ENCODE measurements at places on chromosomes 3 and 15. TPM values are rescaled to one million over a fixed set of nuclear protein-coding genes. Genes with fewer than 3 reads are reported as not detected.

TFG gene
- total RNA-seq = 67.9 TPM

DPPA2 gene
- total RNA-seq = not detected

COL8A1 gene
- 6.9 TPM for total RNA-seq

RSRC1 gene
- 31.8 TPM for total RNA-seq

CACNA1D gene
- 7.2 TPM for total RNA-seq

NCKIPSD gene
- total RNA-seq = 32.0 TPM

FAM107A gene
- 9.2 TPM for total RNA-seq

RBP2 gene
- not detected for total RNA-seq

CNTN3 gene
- 1.9 TPM for total RNA-seq

PEX11A gene
- 8.8 TPM for total RNA-seq

SLC2A2 gene
- total RNA-seq = not detected

UBAP1L gene
- 3.2 TPM for total RNA-seq

DOCK3 gene
- total RNA-seq = 3.4 TPM

KCNAB1 gene
- total RNA-seq = 2.9 TPM

ROPN1B gene
- total RNA-seq = 6.0 TPM

CELF6 gene
- total RNA-seq = 1.8 TPM

ZSCAN2 gene
- 5.3 TPM for total RNA-seq

ASB14 gene
- not detected for total RNA-seq

NDUFB4 gene
- 170 TPM for total RNA-seq

ZNF774 gene
- total RNA-seq = 1.4 TPM

CHRNA7 gene
- 0.95 TPM for total RNA-seq

PAQR9 gene
- not detected for total RNA-seq

PAK6 gene
- 79.9 TPM for total RNA-seq

PSTPIP1 gene
- total RNA-seq = 8.9 TPM

PPCDC gene
- total RNA-seq = 21.4 TPM

WDR93 gene
- 0.26 TPM for total RNA-seq

PDCD7 gene
- total RNA-seq = 30.7 TPM

CNTN4 gene
- total RNA-seq = 6.1 TPM

CCDC80 gene
- total RNA-seq = 10.3 TPM

TRIM59 gene
- total RNA-seq = 3.7 TPM

GABRB3 gene
- 0.13 TPM for total RNA-seq

GPR62 gene
- total RNA-seq = not detected

ISLR2 gene
- 0.39 TPM for total RNA-seq

PLA2G4B gene
- 62.0 TPM for total RNA-seq
